ENCODE measurements at places on chromosomes 5 and 9.
A peak's percentile ranks its signal among the peaks of the same experiment; 100 is the strongest.

- DNase-seq: no peak
Measured at GRCh38 chr5:10268100-10268499, 18.0 kb downstream of the CCT5 start.

- no peak for DNase-seq
Measured at GRCh38 chr9:71941060-71941568, 29.7 kb downstream of the C9orf85 start.

DNA sequence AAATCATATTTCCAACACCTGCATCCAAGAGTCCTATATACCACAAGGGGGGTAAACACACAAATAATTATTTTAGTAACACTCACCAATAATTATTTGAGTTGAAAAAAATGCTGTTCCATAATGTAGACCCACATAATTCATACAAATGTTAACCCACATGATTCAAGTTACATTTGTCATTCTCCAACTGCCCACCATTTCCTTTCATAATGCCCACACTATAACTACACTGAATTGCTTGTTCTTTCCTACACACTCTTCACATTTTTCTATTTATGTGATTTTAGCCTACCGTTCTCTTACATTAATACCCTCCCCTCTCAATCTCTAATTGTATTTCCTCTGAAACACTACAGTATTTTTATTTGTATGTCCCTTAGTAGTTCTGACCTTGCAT, 35.9 kb upstream of the HK3 start:
- no peak for DNase-seq

- DNase-seq: no peak
Measured at GRCh38 chr5:35066260-35066795, 18.6 kb upstream of the AGXT2 start.

- DNase-seq: no peak
Measured at GRCh38 chr9:79542735-79543620, 28.8 kb upstream of the TLE4 start.

DNA sequence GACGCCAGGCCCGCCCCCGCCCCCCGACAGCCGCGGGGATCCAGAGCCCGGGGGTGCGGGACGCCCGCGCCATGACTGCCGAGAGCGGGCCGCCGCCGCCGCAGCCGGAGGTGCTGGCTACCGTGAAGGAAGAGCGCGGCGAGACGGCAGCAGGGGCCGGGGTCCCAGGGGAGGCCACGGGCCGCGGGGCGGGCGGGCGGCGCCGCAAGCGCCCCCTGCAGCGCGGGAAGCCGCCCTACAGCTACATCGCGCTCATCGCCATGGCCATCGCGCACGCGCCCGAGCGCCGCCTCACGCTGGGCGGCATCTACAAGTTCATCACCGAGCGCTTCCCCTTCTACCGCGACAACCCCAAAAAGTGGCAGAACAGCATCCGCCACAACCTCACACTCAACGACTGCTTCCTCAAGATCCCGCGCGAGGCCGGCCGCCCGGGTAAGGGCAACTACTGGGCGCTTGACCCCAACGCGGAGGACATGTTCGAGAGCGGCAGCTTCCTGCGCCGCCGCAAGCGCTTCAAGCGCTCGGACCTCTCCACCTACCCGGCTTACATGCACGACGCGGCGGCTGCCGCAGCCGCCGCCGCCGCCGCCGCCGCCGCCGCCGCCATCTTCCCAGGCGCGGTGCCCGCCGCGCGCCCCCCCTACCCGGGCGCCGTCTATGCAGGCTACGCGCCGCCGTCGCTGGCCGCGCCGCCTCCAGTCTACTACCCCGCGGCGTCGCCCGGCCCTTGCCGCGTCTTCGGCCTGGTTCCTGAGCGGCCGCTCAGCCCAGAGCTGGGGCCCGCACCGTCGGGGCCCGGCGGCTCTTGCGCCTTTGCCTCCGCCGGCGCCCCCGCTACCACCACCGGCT, 1.0 kb downstream of the FOXE1 start:
- peak; percentile 56 for DNase-seq

- DNase-seq: no peak
Measured at GRCh38 chr5:74433255-74433895, 207.2 kb downstream of the ENC1 start.

DNA sequence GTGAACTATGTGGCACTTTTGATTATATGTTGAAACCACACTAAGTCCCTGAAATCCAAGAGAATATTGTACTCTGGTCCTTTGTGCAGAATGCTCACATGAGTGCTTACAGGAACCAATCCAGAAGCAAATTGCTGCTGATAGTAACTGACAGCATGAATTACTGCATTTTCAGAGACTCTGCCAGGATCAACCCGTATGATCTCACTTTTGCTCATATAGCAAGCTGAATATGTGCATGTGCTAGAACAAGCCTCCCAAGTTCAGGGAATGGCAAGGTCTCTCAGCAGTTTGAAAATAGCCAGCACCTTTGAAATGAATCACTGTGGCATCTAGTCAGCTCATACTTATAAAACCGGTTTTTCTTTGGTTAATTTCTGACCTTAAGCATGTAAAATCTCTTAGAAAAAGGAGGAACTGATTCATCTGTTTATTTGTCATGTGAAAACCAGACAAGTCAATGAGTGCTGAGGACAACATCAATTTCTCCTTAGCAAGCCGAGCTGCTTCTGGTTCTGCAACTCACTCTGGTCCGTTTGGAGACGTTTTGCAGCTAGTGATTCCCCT, 215.7 kb upstream of the ELL2 start:
- no peak for DNase-seq

GRCh38 chr9:101114317-101114716, 85.8 kb downstream of the PLPPR1 start:
- no peak for DNase-seq

DNA sequence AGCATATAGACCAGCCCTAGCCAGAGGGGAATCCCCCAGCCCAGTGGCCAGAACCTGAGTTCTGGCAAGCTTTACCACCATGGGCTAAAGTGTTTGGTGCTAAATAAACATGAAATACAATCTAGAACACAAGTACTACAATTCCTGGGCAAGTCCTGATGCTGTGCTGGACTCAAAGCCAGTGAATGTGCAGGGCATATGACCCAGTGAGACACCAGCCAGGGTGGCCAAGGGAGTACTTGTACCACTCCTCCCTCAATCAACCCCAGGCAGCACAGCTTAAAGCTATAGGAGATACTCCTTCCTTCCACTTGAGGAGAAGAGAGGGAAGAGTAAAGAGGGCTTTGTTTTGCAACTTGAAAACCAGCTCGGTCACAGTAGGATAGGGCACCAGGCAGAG, 63.6 kb downstream of the SSBP2 start:
- DNase-seq: no peak

GRCh38 chr9:93256878-93257807, 73.2 kb downstream of the WNK2 start:
- DNase-seq: no peak

GRCh38 chr5:2303431-2304100, 420.8 kb upstream of the IRX4 start:
- no peak for DNase-seq

DNA sequence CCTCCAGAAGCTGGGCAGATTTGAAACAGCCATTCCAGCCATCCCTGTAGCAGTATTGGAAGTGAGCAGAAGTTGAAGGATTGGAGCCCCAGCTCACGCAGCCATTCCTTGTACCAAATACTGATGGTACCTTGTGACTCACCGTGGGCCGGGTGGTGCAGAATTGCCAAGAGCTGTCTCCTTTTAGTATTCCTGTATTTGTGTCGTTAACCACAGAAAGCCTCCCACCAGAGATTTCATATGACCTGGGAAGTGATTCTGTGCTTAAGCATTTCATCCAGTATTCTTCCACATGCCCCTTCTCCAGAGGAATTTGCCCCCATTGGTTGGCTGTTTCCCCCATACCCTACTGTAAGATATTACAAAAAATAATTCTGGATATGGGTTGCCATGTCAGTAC, 17.7 kb upstream of the TLX3 start:
- no peak for DNase-seq

GRCh38 chr9:17757816-17758215, 178.9 kb downstream of the SH3GL2 start:
- DNase-seq: no peak

DNA sequence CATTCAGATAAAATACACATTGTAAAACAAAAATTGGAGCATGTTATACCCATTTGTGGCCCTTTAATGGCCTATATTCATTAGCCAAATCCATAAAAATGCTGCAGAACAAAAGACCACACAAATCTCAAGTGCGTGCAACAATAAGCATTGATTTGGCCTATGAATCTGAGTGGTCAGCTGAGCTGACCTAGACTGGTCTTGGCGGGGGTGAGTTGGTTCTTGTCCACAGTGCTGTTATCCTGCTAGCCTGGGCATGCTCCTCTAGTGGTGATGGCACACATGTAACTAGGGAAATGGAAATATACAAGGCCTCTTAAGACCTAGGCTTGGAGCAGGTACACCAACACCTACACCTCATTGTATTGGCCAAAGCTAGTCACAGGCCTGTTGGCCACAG, 122.2 kb upstream of the TBCA start:
- no peak for DNase-seq

- DNase-seq: no peak
Measured at GRCh38 chr9:112103405-112103804, 71.7 kb downstream of the SUSD1 start.

Measured in activated CD8-positive, alpha-beta memory T cell treated with anti-CD3 and anti-CD28 coated beads, Interleukin-2, amount 50 U/mL, for 4 hours (primary cell).